Aorta (tissue), 5 donors: ENCODE measurements at places on chromosomes 2 and 18.

DNA sequence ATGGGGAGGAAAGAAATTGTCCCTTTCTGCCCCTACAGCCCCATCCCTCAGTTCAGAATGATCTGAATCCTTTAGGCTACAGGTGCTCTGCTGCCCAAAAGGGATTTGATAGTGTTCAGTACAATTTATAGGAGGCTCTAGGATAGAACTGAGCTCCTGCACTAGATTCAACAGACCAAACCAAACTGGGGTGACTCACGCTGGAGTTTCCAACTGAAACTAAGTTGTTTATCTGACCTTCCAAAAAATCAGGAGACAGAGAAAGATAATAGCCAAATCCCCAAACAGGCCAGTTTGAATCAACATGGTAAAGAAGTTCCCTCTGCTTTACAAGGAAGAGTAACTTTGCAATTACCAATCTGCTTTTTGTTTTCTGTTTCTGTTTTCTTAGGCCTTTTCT lies 72.7 kb upstream of the MBOAT2 start:
- no peaks in the 10 kb centered on the region for H3K27me3 ChIP-seq
- no peaks in the 10 kb centered on the region for H3K4me1 ChIP-seq
- no peak for DNase-seq
- H3K36me3 ChIP-seq, result no peaks in the 10 kb centered on the region

DNA sequence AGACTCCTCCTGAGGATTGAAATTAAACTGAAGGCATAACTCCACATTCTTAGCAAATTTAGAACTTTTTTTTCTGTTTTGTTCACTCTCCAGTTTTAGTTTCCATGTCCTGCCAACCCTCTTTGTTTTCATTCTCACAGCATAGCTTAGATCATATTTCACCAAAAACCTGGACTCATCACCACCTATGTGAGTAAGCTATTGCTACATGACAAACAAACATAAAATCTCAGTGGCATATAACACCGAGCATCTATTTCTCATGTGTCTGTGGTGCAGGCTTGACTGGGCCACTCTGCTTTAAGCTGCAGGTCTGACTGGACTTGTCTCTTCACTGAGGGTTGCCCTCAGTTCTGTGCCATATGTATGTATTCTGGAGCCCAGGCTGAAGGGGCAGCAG lies 385.2 kb downstream of the ARHGAP15 start:
- no peaks in the 10 kb centered on the region for H3K36me3 ChIP-seq
- no peaks in the 10 kb centered on the region for H3K27me3 ChIP-seq
- H3K4me3 ChIP-seq, result no peak overlapping the region
- no peaks in the 10 kb centered on the region for H3K4me1 ChIP-seq
- no peak for DNase-seq

- no peak overlapping the region for H3K4me3 ChIP-seq
- no peaks in the 10 kb centered on the region for H3K27me3 ChIP-seq
- DNase-seq, result no peak
Measured at GRCh38 chr18:59388817-59389216, 29.8 kb upstream of the LMAN1 start.

DNA sequence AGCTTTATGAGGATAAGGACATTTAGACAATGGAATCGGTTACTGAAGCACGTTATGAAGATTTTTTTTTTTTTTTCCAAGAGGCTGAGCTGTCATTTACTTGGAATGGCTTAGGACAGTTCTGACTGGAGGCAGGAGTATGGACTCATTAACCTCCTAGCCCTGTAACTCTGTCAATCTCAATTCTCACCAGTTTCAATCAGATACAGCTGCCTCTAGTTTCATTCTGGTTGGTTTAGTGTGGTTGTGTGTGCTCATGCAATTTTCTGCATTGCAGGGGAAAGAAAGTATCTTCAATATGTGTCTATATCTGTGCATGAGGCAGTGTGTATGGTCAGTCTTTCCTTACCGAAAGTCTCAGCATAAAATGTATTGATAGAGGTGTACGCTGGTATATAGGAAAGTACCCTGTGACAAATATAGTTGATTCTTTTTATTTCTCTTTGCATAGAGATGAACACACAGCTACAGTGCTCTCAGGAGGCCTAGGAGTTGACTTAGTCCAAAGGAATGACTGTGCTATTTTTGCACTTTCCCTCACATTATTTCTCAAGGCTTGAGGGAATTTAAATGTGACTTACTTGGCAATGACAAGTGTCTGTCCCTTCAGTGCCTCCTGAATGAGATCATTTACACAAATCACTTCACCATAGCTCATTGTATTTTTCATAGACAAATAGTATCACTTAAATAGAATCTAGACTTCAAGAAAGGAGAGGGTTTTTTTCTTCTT lies 50.5 kb upstream of the GRB14 start:
- no peak for DNase-seq
- H3K27me3 ChIP-seq, result no peaks in the 10 kb centered on the region
- H3K4me3 ChIP-seq, result no peak overlapping the region
- H3K27ac ChIP-seq, result no peak overlapping the region

DNA sequence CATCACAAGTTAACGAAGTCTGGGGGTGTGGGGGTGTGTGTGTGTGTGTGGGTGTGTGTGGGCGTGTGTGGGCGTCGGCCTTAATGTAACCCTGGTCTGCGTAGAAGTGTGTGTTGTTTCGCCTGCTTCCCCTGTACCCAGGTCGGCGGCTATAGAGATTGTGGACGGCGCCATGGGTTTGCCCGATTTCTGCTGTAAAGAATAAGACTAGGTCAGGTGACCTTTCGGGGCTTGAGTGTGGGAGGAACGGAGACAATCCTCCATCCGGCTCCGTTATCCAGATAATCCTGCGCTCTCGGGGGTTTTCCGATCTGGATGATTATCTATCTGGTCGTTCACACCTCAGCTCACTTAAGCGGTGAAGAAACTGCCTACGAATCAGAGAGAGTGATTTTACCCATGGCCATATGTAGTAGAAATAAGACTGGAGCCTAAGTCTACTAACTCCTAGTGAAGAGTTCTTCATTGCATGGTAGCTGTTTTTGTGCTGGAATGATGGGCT lies 543 bp downstream of the HADHB start:
- peak overlapping the region; percentile 83 for H3K4me3 ChIP-seq
- no peak overlapping the region for H3K27ac ChIP-seq
- H3K36me3 ChIP-seq, result no peaks in the 10 kb centered on the region
- DNase-seq, result no peak

DNA sequence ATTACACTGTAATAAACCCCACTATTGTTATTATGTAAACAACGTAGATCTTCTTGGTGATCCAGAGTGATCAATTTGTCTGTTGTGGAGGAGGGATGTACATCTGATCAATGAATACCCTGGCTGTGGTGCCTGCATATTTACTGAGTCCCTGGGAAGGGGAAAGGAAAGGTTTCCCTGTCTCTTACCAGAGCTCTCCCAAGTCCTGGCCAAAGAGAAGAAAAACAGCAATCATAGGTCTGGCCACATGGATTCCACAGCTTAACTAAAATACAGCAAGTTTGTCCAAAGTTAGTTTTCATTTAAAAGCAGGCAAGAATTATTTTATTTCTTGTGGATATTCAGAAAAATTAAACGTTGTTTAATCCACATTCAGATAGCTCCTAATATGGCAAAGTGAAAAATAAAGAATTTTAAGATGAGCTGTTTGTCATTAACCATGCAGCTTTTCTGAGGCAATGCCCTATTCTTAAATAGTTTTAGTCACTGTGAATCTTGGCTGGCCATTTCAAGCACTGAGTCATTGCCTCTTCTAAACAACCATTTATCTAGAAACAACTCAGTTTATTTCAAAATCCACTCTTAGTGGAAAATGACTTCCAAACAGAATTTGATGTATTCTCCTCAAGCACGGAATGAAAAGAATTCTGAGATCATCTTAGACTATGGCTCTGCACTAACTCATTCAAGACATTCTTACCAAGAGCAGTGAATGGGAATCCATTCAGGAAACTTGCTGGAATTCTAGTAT lies 1004.4 kb upstream of the CDH2 start:
- no peak overlapping the region for H3K4me3 ChIP-seq
- no peaks in the 10 kb centered on the region for H3K36me3 ChIP-seq
- H3K4me1 ChIP-seq, result peaks cover 2% of the 10 kb centered on the region

DNA sequence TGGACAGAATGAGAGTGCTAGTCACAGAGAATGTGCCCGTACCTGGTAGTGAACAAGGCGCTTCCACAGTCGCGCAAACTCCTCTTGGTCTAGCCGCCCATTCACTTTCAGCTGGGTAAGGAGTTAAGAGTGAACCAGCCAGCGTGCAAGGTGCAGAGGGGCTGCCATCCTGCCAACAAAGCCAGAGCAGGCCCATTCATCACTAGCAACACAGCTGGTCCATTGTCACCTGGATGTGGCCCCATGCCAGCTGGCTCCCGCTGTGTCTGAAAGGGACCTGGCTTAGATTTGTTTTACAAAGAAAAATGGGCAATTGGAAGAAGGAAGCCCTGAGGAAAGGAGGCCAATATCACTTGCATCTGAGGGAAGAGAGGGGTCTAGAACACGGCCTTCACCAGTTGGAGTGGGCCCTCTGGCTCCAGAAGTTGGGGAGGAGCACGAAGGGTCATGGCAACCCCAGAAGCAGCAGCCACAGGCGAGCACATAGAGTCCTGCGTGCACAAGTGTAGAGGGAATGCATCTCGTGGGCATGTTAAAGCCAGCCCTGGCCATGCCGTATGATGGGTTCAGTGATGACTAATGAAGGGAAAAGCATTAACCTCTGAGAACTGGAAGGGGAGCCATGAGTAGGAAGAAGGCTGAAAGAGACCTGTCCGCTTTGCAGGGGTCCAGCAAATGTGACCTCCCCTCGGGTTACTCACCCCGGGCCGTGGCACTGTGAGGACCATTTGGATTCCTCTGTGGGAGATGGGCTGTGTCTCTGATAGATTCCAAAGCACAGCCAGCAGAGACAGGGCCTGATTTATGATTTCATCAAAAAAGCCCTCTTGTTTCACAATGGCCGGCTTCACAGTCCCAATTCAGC lies 70.6 kb downstream of the CAPN13 start:
- no peaks in the 10 kb centered on the region for H3K36me3 ChIP-seq
- DNase-seq, result no peak
- no peak overlapping the region for H3K4me3 ChIP-seq
- H3K27ac ChIP-seq, result no peak overlapping the region
- no peaks in the 10 kb centered on the region for H3K4me1 ChIP-seq
- no peaks in the 10 kb centered on the region for H3K27me3 ChIP-seq

DNA sequence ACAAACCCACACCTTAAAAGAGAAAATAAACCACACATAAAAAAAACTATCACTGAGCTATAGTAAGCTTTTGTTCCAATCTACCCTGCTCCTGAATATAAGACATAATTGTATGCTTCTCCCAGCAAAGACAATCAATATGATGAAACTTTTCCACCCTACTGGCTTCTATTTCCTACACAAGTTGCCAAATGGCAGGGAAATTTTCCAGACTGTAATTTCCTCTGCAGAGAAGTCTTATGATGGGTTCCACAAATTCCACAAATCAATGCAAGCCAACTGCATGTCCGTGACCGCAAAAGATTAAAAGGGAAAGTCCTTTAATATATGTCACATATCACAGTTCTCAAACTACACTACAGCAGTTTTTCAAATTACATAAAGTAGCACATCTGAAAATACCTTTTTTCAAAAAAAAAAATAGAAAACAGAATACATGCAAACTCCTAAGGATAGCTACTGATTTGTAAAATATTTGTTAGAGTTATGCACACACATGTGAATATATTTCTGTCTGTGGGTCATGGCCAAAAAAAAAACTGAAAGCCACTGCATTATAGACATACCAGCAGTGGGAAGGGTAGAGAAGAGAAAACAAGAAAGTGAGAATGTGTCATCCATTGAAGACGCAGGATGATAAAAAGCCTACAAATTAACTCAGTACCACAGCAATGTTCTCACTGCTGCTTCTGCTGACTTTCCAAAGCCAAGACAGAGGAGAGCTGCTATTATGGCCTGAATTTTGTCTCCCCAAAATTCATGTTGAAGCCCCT lies 61.4 kb downstream of the RPL31 start:
- no peaks in the 10 kb centered on the region for H3K36me3 ChIP-seq
- no peaks in the 10 kb centered on the region for H3K4me1 ChIP-seq
- no peak overlapping the region for H3K4me3 ChIP-seq
- no peaks in the 10 kb centered on the region for H3K27me3 ChIP-seq
- no peak overlapping the region for H3K27ac ChIP-seq

DNA sequence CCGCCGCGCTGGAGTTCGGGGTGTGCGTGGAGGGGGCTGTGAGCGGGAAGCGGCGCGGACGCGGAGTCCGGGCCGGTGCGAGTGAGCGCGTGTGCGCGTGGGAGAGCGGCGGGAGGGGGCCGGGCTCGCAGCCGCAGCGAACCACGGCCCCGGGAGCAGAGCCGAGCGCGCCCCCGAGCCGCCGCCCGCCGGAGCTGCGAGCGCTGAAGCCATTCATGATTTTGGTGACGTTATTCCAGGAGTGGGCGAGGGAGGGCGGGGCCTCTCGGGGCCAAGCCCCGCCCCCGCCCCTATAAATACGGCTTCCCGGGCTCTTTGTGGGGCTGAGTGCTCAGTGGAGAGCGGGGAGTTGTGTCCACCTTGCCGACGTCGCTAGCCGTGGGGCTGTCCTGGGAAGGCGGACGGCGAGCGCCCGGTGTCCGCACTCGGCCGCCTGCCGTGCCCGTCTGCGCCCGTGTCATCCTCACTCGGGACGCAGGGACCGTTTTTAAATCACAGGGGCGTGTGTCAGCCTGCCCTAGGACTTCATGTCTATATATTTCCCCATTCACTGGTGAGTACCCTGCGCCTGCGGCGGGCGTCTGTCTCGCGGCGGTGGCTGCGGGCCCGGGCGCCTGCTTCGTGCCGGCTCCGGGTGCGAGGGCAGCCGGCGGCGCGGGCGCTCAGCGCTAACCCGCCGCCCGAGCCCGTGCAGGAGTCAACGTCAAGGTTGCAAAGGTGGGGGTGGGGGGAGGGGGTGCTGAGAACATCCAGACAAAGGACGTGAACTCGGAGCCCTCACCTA lies at the start of gene LBH:
Gene LBH, plus strand, starts transcription at position 323 of the 784 bp plus-strand sequence. Its CDS starts 205 bp downstream, at position 528.
- no peaks in the 10 kb centered on the region for H3K36me3 ChIP-seq
- H3K27ac ChIP-seq, result peak within 1 kb of the TSS; percentile 67
- H3K27me3 ChIP-seq, result no peaks in the 10 kb centered on the region
- DNase-seq, result peak; percentile 87

DNA sequence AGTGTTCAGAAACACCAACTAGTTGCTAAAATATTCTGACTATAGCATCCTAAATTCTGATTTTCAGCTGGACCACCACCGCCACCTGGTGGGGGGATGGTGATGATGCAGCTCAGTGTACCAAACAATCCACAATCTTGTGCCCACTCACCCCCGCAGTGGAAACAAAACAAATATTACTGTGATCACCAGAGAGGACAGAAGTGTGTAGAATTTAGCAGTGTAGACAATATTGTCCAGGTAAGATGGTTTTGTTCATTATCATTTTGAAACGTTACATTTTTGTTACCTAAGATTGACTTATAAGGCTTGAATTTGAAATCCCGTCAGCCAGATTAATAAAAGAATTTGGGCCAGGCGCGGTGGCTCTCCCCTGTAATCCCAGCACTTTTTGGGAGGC lies 31.7 kb upstream of the UBXN4 start:
- H3K4me1 ChIP-seq, result no peaks in the 10 kb centered on the region
- DNase-seq, result peak; percentile 65
- no peaks in the 10 kb centered on the region for H3K36me3 ChIP-seq

- H3K36me3 ChIP-seq, result no peaks in the 10 kb centered on the region
- H3K27me3 ChIP-seq, result no peaks in the 10 kb centered on the region
- H3K4me1 ChIP-seq, result no peaks in the 10 kb centered on the region
- DNase-seq, result no peak
- H3K27ac ChIP-seq, result no peak overlapping the region
Measured at GRCh38 chr2:12950957-12951656, 234.4 kb downstream of the TRIB2 start.

GRCh38 chr2:166344286-166345113 lies 31.2 kb downstream of the SCN9A start:
- DNase-seq, result no peak
- no peaks in the 10 kb centered on the region for H3K27me3 ChIP-seq
- no peak overlapping the region for H3K27ac ChIP-seq
- no peaks in the 10 kb centered on the region for H3K36me3 ChIP-seq
- no peak overlapping the region for H3K4me3 ChIP-seq
